NCI-H2081 (cell line): ENCODE measurements at places on chromosomes 6 and 20.

DNA sequence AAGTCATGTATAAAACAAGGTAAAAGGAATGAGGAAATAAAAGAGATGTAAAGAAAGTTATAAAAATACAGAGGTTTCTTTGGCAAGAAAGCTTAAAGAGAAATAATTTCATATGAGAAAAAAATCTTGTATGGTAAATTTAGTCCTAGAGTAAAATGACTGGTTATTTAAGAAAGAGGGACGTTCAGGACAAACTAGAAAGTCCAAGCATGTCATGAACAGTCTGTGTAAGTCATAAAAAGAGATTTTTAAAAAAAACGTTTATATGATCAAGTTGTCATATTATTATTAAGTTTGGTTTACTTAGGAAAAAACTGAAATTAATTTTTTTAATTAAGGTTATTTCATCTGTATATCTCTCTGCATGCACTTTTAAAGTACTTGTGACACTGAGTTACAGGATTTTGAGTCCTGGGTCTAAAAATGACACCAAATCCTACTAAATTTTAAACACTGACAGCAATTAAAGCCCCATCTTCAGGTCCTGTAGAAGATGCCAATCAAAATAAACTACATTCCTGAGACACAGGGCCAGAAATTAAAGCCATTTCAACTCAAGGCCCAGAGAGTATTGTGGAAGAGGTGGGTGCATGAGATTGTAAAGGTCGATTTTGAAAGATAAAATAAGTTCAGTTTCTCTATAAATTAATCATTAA lies 62.4 kb downstream of the AGPAT4 start:
- no peak for DNase-seq

DNA sequence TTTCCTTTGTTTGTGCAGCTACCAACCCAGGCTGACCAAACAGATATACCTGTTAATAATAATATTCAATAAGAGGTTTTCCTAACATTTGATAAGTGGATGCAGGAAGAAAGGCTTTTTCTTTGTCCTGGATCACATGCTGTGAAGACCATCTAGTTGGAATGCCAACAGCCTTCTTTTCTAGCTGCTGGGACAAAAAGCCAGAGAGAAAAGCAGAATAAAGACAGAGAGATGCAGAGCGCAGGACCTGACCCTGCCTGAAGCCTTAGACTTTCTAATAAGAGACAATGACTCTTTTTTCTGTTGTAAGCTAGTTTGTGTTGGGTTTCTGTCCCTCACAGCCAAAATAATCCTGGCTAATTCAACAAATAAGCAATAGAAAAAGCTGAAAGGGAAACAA lies 308.2 kb downstream of the PHF3 start:
- DNase-seq, result no peak

- DNase-seq, result no peak
Observed at GRCh38 chr20:63274381-63275228, 2.0 kb downstream of the ARFGAP1 start.

- DNase-seq, result no peak
Observed at GRCh38 chr6:155974811-155975323, 519.2 kb upstream of the NOX3 start.

DNA sequence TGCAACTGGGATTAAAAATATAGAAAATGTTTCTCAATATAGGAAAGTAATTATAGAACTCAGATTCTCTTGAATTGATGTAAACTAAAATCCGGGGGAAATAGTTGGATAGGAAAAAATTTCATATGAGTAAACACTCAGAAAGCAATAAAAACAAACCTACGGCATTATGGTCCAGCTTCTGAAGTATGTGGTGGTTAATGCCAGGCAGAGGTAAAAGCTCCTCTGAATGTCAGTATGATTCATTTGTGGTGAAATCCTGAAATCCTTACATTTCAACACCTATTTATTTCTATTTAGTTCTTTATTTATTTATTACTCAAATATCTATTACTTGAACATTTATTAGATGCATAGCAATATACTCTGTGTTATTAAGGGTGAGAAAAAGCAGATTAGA lies 145.1 kb downstream of the RIMS1 start:
- DNase-seq, result no peak
